ENCODE measurements at places on chromosomes 2 and 18.

DNA sequence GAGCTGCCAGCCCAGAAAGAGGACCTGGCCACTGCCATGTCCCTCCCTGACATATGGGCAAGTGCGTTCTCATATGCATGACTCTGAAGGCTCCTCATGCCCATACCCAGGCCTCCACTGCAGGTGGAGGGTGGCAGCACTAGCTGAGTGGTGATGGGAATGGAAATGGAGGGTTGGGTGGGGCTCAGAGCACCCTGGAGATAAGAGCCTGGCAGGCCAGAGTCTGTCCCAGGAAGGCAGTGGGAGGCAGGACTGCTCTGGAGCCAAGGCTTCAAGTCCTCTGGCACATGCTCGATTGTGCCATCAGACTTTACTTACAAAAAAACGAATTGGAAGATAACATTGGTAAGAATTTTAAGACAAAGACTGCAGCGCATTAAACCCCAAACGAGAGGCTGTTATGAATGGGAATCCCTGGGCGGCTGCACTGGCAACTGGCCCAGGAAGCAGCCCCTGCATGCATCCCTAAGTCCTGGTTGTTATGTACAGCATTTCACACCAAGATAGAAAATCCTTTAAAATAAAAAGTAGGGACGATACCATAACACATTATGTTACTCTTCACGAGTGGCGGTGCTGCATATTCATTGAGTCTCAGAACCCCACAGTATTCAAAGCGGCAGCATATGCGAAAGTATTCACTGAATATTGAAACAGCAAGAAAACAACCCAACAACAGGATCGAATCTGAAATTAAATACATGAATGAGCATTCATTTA is 81.7 kb upstream of the FAM98A start:
- DNase-seq: no peak

DNA sequence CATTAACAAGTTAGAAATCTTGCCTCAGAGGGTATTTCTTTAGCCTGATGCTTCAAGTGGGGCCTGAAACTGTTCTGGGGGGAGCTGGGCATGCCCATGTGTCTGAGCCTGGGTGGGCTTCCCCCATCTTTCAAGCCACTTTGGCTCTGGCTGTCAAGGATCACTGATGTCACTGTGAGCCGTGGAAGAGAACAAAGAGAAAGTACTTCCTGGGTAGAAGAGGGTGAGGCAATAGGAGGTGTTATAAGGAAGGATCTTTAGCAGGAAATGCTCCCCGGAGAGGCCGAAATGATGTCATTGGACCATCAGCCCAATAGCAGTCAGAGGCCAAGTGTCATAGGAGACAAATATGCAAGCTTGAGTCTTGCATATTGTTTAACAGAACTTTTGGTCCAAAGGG is 228.4 kb upstream of the MEX3C start:
- no peak for DNase-seq

GRCh38 chr18:75130591-75131328 is 78.2 kb downstream of the PTGR3 start:
- no peak for DNase-seq

- DNase-seq: no peak
Measured at GRCh38 chr2:173972636-173973035, 7.5 kb upstream of the SP3 start.

DNA sequence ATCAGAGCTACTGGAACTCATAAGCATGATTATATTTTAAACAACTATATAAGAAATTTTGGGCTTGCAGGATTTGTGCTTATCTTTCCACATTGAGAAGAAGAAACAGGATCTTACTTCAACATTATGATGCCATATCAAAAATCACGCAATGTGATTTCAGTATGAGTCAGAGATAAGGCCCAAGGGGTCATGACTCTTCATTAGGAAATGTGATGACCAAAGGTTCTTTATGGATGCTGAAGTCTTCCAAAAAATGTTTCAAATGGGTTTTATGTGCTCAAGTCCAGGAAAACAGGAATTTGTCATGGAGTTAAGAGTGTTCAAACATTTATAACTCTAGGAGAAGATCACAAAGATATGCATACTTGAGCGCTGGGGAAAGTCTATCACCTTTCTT is 7.8 kb upstream of the SERPINB2 start:
- DNase-seq: no peak
